ENCODE measurements at places on chromosomes 12 and 14.
A peak's percentile ranks its signal among the peaks of the same experiment; 100 is the strongest.

DNA sequence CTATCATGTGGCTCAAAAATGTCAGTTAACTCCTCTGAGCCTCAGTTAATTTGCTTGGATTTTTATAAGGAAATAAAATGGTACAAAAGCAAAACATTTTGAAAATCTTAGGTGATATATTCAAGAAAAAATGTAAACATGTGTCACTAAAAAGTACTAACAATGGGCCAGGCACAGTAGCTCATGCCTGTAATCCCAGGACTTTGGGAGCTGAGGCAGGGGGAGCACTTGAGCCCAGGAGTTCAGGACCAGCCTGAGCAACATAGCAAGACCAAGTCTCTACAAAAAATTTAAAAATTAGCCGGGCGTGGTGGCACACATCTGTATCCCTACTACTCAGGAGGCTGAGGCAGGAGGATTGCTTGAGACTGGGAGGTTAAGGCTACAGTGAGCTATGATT is 25.7 kb downstream of the AQP6 start:
- DNase-seq = no peak

DNA sequence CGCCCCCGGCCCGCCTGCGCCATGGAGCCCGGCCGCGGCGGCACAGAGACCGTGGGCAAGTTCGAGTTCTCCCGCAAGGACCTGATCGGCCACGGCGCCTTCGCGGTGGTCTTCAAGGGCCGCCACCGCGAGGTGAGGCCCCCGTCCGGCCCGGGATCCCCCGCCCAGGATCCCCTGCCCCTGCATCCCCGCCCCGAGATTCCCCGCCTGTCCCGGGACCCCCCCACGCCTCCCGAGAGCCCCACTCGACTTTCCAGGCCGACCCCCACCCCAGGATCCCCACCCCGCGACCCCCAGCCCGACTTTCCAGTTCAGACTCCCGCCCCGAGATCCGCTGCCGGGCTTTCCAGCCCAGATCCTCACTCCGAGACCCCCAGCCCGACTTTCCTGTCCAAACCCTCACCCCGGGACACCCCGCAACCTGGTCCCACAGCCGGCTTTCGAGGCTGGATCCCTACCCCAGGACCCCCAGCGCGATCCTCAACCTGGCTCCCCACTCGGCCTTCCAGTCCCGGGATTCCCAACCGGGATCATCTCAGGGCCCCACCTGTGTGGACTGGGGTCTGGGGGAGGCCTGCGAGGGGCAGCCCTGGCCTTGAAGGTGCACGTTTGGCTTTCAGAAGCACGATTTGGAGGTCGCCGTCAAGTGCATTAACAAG is 688 bp downstream of the ULK1 start:
- no peak for DNase-seq

- peak; percentile 14 for DNase-seq
Observed at GRCh38 chr12:52155048-52155868, 36.6 kb downstream of the KRT80 start.

DNA sequence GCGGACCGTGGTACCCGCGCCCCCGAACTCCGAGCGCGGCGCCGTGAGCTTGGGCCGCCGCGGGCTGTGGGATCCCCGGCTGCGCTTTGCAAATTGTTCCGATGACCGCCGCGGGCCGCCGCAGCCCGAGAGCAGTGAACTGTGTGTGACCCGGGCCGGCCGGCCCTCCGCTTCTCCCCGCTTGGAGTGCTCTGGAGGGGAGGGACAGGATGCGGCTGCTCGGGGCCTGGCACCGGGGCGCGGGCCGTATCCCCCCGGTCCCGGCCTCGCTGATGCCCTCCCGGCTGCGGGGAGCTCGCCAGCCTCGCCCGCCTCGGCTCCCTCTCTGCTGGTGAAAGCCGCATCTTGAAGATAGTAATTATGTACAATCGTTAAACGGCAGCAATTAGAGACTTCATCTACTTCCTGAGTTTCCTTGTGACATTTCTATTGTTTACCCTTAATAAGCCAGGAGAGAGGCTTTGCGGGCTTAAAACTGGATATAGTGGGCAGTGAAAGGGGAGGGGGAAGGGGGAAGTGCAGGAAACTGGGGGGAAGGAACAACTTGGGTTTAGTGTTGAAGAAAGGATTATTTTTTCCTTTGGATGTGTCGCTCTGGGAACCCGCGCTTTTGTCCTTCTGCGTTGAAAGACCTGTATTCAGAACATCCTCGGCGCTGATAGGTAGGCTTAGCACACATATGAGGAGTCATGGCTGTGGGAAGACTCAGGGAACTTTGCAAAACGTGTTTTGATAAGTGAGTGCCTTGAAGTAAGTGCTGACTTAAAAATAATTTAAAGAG is 1.2 kb downstream of the PELI2 start:
- DNase-seq = no peak

DNA sequence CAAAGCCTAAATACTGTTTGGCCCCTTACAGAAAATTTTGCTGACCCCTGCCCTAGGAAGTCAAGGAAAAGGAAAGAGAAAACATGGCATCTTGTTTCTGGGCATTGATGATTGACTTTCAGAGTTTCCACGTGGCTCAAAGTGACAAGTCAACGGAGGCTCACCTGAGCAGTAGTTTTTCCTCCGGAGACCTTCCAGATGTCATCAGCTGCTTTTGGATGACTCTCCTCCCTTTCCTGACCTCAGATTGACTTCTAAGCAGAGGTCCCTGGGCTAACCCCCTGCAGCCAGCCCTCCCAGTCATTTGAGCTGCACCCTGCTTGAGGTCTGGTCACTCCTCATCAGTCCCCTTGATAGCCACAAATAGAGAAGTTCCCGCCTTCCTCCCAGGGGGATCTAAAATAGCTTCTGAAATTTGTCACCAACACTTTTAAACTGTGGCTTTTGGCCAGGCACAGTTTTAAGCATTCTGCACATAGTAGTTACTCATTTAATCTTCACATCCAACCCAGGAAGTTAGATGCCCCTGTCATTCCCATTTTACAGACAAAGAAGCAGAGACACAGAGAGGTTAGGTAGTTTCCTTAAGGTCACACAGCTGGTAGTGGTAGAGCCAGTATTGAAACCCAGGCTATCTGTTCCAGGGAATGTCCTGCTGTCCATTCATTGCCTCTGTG is 143.4 kb downstream of the CHST11 start:
- no peak for DNase-seq

GRCh38 chr12:1962051-1963020 is 41.9 kb downstream of the DCP1B start:
- no peak for DNase-seq

- no peak for DNase-seq
Observed at GRCh38 chr12:54725233-54725843, 77.2 kb upstream of the DCD start.

DNA sequence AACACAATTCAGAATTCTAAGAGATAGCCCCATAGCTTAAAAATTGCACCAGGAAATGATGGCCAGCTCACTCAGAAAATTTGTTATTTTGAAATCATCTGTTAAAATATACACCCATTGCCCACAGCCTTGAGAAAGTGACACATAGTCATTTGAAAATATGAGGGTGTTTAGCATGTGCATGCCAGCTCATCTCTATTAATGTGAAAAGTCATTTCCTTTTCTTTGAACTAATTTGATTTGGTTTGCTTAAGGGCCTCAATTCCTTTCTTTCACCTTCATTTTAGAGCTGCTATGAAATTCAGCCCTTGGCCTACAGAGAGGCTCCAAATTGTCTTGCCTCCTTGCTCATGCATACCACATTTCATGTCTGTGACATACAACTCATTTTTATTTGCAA is 241.4 kb downstream of the PHLDA1 start:
- DNase-seq = no peak

DNA sequence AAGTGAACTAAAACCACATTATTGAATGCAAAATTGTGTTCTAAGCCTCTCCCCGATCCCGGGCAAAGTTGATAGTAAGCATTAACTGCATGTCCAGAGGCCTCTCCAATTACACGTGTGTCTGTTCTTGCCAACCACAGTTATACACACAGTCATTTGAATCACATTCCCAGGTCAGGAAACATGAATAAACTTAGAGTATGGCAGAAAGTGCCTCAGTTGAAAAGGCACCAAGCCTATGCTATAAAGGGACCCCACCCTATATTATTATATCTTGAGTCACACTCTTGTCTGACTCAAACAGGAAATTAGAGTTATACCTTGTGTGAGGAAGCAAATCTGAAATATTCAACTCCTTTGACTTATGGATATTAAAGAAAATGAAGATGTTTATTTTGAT is 128.3 kb upstream of the STXBP6 start:
- DNase-seq = no peak

DNA sequence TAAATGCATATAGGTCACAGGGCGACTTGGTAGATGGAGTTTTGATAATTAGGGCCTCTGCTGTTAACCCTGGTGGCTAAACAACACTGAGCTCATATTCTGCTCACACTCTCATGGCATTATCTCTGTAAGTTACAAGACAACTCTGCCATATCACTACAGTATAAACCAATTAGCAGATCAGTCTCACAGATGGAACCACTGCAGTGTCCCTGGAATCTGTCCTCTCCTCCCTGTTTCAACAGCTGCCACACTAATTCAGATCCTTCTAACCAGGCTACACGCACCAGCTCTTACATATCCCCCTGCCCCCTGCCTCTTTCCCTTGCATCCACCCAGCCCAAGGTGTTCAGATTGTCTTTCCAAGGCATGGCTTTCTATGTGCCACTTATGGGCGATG is 161.0 kb upstream of the RMST start:
- no peak for DNase-seq

DNA sequence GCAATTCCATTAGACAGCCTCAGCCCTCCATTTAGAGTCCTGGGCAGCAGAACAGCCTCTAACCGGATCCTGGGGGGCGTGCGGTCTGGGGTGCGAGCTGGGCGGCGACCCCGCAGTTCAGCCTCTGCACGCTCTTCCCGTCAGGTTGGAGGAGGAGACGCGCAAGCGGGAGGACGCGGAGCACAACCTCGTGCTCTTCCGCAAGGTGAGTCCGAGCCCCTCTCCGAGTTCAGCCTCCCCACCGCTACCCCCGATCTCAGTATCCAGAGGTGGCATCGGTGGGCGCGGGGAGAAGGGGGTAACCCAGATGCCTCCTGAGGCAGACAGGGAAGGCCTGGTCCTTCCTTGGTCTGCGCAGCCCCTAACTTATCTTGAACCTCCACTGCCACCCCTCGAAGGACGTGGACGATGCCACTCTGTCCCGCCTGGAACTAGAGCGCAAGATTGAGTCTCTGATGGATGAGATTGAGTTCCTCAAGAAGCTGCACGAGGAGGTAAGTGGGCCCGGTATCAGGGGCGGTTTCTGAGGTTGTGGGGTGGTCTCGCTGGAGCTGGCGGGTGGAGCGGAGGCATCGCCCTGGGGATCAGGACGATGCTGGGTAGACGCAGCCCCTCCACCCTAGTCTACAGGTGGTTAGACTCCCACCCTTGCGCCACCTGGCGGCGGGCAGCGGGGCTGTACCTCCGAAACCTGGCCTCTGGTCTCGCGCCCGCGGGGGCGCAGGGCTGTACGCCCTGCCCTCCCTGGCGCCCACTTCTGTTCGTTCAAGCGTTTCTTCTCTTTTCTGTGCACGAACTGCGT is 1.3 kb downstream of the PRPH start:
- no peak for DNase-seq

- DNase-seq = no peak
Observed at GRCh38 chr14:36316131-36316530, 4.3 kb downstream of the MBIP start.

DNA sequence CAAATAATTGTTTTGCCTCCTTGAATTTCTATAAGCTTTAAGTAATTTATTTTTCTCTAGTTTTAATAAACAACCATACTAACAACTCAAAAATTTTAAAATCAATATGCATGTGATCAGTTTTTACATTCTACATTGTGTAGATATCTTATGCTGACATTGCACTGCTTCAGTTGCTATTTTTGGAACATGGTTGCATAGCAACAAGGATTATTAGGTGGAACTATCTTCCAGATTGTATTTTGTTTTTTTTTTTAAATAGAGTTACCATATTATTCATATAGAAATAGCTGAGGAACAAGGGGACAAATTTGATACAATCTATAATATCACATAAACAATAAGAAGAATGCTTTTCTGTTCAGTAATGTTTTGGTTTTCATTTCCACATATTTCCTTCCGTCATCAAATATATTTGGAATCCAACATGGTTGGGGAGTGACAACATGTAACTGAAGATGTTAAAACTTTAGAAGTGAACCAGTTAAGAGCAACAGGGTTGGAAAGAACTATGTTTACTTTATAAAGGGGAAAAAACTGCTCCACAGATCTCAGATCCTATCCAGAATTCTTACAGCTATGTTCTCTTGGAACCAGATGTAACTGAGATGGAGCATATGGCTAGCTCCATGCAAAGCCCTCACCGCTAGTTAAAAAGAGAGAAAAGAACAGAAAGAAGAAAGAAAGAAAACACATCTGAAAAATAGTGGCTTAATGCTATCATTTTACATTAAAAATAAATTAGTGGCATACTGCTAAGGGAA is 235.5 kb downstream of the NELL2 start:
- no peak for DNase-seq

- DNase-seq = no peak
Observed at GRCh38 chr12:50753232-50753769, 10.6 kb upstream of the ATF1 start.

GRCh38 chr12:57518920-57519795 is 1.2 kb downstream of the DDIT3 start:
- no peak for DNase-seq

DNA sequence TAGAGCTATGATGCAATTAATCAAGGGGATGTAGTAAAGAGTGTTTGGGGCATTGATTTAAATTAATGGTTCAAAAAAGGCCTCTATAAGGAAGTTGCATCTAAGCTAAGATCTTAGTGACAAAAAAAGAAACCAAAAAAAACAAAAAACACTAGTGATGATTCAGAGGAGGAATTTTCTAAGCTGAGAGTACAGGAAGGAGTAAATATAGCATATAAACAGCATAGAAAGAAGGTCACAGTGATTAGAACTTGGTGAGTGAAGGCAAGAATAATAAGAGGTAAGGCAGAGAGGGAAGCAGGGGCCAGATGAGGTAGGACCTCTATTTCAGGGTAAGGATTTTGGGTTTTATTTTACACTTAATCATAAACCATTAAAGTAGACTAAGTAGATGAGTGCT is 48.0 kb upstream of the PDZRN4 start:
- no peak for DNase-seq

DNA sequence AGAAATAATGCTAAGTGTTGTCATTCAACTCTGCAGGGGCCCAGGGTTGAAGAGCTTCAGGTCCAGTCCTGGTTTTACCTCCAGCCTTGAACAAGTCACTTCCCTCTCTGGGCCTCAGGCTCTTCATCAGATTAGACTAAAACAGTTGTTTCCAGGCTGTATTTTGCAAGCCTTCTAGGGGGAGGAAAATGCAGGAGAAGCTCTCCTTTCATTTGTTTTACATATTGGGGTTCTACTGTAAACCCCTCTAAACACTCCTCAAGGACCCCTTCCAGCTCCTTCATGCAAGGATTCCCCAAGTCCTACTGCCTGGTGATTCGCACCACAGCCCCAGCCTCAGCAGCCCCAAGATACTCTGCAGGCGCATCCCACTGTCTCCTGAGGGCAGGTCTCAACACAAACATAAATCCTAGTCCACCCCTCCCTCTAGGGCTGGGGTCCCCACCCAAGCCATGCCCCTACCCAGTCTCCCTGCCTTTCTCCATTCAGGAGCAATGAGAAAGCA is 2.7 kb downstream of the SDR9C7 start:
- no peak for DNase-seq

- no peak for DNase-seq
Observed at GRCh38 chr12:15669256-15669948, 119.8 kb downstream of the EPS8 start.

- no peak for DNase-seq
Observed at GRCh38 chr12:88627501-88627900, 47.2 kb upstream of the KITLG start.

GRCh38 chr12:128966203-128966810 is 113.0 kb downstream of the GLT1D1 start:
- DNase-seq = no peak
